Stimulated activated CD8-positive, alpha-beta memory T cell treated with anti-CD3 and anti-CD28 coated beads, Interleukin-12 subunit alpha, Interleukin-12 subunit beta, amount 100 ng/mL, for 1 hour (primary cell): ENCODE measurements at places on chromosomes 5 and 9.

DNA sequence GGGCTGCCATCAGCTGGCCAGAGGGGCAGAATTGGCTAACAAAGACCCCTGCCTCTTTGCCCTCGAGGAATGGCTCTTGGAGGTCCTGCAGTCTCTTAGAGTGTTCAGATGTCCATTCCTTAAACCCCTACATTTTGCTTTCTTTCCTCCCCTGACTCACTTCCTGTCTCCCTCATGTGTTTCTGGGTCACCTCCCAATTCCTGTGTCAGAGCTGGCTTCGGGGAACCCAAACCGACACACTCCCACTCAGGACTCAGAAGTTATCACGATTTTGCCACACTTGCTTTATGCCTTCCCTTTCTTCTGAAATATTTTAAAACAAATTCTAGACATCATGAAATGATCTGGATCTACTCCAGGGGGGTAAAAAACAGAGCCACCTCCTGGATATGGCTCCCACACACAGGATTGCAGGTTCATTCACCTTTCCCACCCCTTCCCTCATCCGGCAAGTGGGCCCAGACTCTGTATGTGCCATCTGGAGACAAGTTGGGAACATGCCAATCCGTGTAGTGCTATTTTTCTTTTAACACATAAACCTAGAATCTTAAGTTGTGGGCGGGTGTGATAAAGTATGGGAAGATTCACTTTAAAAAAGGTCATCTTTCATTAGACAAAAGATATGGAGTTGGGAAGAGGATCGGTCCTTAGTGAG is 145.7 kb downstream of the NXNL2 start:
- DNase-seq, result no peak

DNA sequence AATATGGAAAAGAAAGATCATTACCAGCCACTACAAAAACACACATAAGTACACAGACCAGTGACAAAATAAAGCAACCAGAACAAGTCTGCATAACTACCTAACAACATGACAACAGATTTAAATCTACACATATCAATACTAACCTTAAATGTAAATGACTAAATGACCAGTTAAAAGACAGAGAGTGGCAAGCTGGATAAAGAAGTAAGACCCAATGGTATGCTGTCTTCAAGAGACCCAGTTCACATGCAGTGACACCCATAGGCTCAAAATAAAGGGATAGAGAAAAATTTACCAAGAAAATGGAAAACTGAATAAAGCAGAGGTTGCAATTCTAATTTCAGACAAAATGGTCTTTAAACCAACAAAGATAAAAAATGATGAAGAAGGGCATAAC is 938.1 kb downstream of the EFNA5 start:
- DNase-seq, result no peak

DNA sequence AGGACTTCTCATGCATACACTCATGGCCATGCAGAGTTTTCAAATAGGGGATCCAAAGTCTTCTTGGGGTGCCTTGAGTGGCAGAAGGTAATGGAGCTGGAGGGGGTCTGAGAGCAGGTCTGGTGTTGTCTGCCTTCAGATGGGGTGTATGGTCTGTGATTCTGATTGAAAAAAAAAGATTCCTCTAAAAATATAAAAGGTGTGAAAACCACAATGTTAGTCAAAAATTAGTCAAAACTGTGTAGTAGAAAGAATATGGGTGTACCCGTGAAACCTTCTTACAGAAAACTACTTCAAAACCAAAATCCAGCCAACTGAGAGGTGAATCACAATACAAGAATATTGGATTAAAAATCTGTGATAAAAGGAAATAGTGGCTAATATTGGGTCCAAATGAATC is 20.1 kb downstream of the DOCK2 start:
- no peak for DNase-seq

GRCh38 chr5:99191206-99191745 is 262.5 kb upstream of the CHD1 start:
- no peak for DNase-seq

GRCh38 chr5:27814983-27815382 is 776.6 kb upstream of the CDH9 start:
- DNase-seq, result no peak

GRCh38 chr5:140113180-140113698 is 670 bp upstream of the PURA start:
- DNase-seq, result no peak

DNA sequence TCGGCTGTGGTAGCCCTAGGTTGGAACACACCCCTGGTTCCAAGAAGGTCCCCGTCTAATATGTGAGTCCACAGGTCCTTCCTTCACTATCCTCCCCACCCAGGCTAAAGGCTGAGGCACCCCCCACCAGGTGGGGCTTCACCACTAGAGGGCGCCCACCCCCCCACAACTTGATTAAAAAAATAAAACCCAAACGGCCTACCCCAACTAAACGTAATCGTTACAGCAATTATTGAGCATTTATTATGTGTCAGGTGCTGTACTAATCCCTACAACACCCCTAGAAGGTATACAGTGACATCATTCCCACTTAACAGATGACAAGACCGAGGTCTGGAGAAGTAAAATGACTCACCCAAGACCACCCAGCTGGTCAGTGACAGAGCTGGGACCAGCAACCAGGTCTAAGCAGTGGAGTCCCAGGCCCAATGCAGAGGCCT is 65.0 kb downstream of the FGF18 start:
- peak; percentile 24 for DNase-seq
